ENCODE measurements at places on chromosomes 2 and 18. TPM values are rescaled to one million over a fixed set of nuclear protein-coding genes. Genes with fewer than 3 reads are reported as not detected.
A peak's percentile ranks its signal among the peaks of the same experiment; 100 is the strongest.

The OR6B2 gene
- not detected for polyA plus RNA-seq

The ANKRD36 gene
- 15.4 TPM for polyA plus RNA-seq

The SPEG gene
- 6.5 TPM for polyA plus RNA-seq

The TBR1 gene
- polyA plus RNA-seq: not detected

The FAM237A gene
- polyA plus RNA-seq: not detected

The LRATD1 gene
- polyA plus RNA-seq: 3.7 TPM

The NTSR2 gene
- polyA plus RNA-seq: not detected

The AFG3L2 gene
- polyA plus RNA-seq: 80.5 TPM

The ALPI gene
- not detected for polyA plus RNA-seq

The EPHA4 gene
- not detected for polyA plus RNA-seq

DNA sequence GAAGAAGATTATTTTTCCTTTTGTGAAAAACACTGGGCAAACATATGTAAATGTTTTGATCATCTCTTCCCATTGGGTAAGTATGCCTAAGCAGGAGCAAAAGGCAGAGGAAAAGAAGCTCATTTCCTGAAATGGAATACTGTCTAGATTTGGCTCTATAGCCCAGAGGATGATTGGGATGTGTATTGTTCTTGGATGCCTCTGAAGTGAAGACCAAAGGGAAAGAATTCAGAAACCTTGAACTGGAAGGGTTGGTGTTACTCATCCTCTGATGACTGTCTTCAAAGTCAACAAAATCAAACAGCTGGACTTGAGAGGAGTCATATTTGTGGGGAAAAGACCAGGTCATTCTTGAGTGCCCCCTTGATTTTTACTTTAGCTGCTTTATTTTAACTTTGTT lies 112.6 kb upstream of the NT5C1B start:
- no peak for DNase-seq
- H3K4me1 ChIP-seq: no peaks in the 10 kb centered on the region
- H3K36me3 ChIP-seq: no peaks in the 10 kb centered on the region
- no peaks in the 10 kb centered on the region for H3K27me3 ChIP-seq

DNA sequence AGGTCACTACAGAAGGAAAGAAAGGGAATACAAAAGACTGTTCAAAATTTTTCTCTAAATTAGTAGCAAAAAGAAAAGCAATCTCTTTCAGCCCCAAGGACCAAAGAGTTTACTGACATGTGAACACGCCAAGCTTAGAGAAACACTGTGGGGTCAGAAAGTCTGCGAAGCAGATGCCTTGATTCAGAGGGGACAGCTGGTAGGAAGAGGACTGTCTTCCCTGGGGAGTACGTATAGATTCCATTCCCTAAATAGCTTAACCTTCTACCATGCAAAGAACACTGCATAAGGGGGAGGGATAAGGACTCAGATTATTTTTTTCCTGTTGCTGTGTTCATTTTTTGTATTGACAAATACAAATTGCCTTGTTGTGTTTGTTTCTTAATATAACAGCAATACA lies 96.1 kb downstream of the IRS1 start:
- H3K4me3 ChIP-seq: no peak overlapping the region
- no peaks in the 10 kb centered on the region for H3K36me3 ChIP-seq
- no peak for DNase-seq

- no peaks in the 10 kb centered on the region for H3K36me3 ChIP-seq
- no peak overlapping the region for H3K27ac ChIP-seq
- no peaks in the 10 kb centered on the region for H3K4me1 ChIP-seq
- H3K4me3 ChIP-seq: no peak overlapping the region
- no peaks in the 10 kb centered on the region for H3K27me3 ChIP-seq
- no peak for DNase-seq
Measured at GRCh38 chr18:25121442-25121841, 230.5 kb downstream of the ZNF521 start.

DNA sequence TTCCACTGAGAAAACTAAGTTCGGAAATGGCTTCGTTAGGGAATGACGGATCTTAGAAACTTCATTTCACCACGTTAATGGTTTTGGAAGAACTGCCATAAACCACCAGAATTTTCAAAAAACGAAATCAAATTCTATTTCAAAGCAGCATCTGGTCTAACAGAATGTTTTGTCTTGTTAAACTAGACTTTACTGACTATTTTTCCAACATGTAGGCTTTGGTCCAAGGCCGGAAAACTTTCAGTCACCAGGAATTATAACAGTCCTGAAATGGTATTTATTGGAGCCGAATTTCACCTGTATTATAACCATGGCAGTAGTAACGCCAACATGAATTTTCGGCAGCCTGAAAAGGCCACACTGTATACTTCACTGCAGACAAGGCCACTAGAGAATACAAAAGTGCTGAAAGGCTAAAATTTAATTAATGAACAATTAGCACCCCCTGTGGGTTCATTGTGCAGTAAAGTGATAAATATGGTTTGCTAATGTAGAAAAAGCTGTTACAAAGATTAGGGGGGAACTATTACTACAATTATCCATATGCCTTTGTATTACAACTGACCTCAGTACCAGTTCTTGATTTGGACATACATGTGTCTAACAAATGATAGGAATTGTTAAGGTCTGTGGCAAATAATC lies 116.4 kb downstream of the ZNF521 start:
- H3K27ac ChIP-seq: no peak overlapping the region
- no peaks in the 10 kb centered on the region for H3K36me3 ChIP-seq
- H3K27me3 ChIP-seq: no peaks in the 10 kb centered on the region

- H3K27me3 ChIP-seq: no peaks in the 10 kb centered on the region
- no peak overlapping the region for H3K27ac ChIP-seq
- H3K4me3 ChIP-seq: no peak overlapping the region
- no peaks in the 10 kb centered on the region for H3K4me1 ChIP-seq
- peak; percentile 28 for DNase-seq
- H3K36me3 ChIP-seq: no peaks in the 10 kb centered on the region
Measured at GRCh38 chr2:57497489-57498096, 549.0 kb upstream of the VRK2 start.

GRCh38 chr2:61045999-61046398 lies 19.7 kb upstream of the SANBR start:
- DNase-seq: no peak
- H3K27me3 ChIP-seq: no peaks in the 10 kb centered on the region
- peaks cover 46% of the 10 kb centered on the region for H3K36me3 ChIP-seq
- H3K4me3 ChIP-seq: no peak overlapping the region
- no peak overlapping the region for H3K27ac ChIP-seq
- no peaks in the 10 kb centered on the region for H3K4me1 ChIP-seq

- peaks cover 4% of the 10 kb centered on the region for H3K27me3 ChIP-seq
- H3K36me3 ChIP-seq: no peaks in the 10 kb centered on the region
- H3K4me1 ChIP-seq: no peaks in the 10 kb centered on the region
- H3K27ac ChIP-seq: no peak overlapping the region
- DNase-seq: peak; percentile 10
- H3K4me3 ChIP-seq: no peak overlapping the region
Measured at GRCh38 chr2:47984041-47984440, 77.7 kb upstream of the FBXO11 start.

DNA sequence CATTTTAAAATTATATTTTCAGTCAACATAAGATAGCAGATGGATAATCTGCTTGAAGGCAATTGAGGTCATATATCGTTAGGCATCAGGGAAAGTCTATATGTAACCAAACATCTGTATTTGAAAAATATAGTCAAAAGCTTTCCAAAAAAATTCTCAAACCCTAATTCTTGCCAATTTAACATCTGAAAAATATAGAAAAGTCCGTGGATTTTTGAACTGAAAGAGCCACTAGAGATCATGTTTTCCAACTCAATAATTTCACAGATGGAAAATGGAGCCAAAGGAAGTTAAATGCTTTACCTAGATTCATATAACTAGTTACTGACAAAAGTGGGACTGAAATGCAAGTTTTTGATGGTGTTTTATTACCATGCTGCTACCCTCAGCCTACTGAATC lies 185.1 kb upstream of the ZNF804A start:
- H3K27me3 ChIP-seq: no peaks in the 10 kb centered on the region
- H3K4me3 ChIP-seq: no peak overlapping the region
- no peaks in the 10 kb centered on the region for H3K4me1 ChIP-seq
- no peak overlapping the region for H3K27ac ChIP-seq

DNA sequence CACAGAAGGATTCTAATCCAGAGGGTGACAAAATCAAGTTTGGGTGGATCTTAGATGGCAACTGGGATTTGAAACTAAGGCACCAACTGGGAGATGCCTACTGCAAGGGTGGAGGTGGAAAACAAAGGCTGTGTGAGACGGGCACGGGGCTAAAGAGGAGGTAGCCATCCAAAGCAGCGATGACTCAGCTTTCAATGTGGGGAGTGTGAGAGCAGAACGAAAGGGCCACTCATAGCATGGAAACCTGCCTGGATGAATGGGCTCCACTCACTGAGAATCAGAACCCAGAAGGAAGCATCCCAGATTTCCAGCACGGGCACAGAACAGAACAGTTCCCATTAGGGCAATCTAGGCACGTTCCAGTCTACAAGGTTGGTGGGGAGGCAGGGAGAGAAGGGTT lies 159.5 kb downstream of the COL4A4 start:
- H3K4me3 ChIP-seq: no peak overlapping the region
- no peak for DNase-seq
- peaks cover 4% of the 10 kb centered on the region for H3K27me3 ChIP-seq
- H3K27ac ChIP-seq: no peak overlapping the region

GRCh38 chr2:143152637-143153036 lies 23.4 kb downstream of the ARHGAP15 start:
- H3K27ac ChIP-seq: no peak overlapping the region
- no peaks in the 10 kb centered on the region for H3K27me3 ChIP-seq
- H3K36me3 ChIP-seq: no peaks in the 10 kb centered on the region
- H3K4me3 ChIP-seq: no peak overlapping the region
- no peaks in the 10 kb centered on the region for H3K4me1 ChIP-seq

GRCh38 chr2:109398366-109399015 lies 215.3 kb downstream of the SEPTIN10 start:
- DNase-seq: no peak
- no peaks in the 10 kb centered on the region for H3K4me1 ChIP-seq
- H3K27me3 ChIP-seq: peaks cover 3% of the 10 kb centered on the region
- no peaks in the 10 kb centered on the region for H3K36me3 ChIP-seq
- no peak overlapping the region for H3K4me3 ChIP-seq
- no peak overlapping the region for H3K27ac ChIP-seq

DNA sequence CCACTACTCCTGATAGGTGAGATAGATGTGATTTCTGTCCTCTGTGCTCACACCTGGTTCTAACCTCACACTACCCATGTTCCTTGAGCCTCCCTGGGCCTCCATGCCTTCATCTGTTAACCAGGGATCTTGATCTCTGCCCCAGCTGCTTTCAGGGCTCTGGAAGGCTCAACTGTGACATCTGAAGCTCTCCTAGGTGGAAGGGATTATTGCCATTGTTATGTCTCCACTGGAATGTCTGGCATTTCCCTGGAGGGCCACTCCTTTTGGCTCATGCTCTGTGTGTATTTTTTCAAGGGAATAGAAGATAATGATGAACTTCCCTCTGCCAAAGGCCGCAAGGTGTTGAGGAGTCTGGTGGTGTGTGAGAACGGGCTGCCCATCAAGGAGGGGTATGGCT lies 41.2 kb downstream of the PCARE start:
- no peak for DNase-seq
- H3K36me3 ChIP-seq: no peaks in the 10 kb centered on the region
- peaks cover 26% of the 10 kb centered on the region for H3K27me3 ChIP-seq
- H3K4me1 ChIP-seq: no peaks in the 10 kb centered on the region
- no peak overlapping the region for H3K27ac ChIP-seq
- H3K4me3 ChIP-seq: no peak overlapping the region

GRCh38 chr2:172082944-172083627 lies 2.2 kb upstream of the DLX1 start:
- no peak overlapping the region for H3K27ac ChIP-seq
- H3K4me1 ChIP-seq: peaks cover 7% of the 10 kb centered on the region
- no peak overlapping the region for H3K4me3 ChIP-seq
- no peak for DNase-seq
- H3K27me3 ChIP-seq: no peaks in the 10 kb centered on the region

GRCh38 chr2:61928826-61929461 lies 23.5 kb downstream of the COMMD1 start:
- H3K4me3 ChIP-seq: no peak overlapping the region
- H3K4me1 ChIP-seq: peaks cover 13% of the 10 kb centered on the region
- no peaks in the 10 kb centered on the region for H3K27me3 ChIP-seq
- no peak for DNase-seq
- no peaks in the 10 kb centered on the region for H3K36me3 ChIP-seq
- no peak overlapping the region for H3K27ac ChIP-seq

GRCh38 chr2:166897666-166898065 lies 9.4 kb downstream of the XIRP2 start:
- H3K4me3 ChIP-seq: no peak overlapping the region
- H3K4me1 ChIP-seq: no peaks in the 10 kb centered on the region
- H3K27me3 ChIP-seq: no peaks in the 10 kb centered on the region
- no peaks in the 10 kb centered on the region for H3K36me3 ChIP-seq

DNA sequence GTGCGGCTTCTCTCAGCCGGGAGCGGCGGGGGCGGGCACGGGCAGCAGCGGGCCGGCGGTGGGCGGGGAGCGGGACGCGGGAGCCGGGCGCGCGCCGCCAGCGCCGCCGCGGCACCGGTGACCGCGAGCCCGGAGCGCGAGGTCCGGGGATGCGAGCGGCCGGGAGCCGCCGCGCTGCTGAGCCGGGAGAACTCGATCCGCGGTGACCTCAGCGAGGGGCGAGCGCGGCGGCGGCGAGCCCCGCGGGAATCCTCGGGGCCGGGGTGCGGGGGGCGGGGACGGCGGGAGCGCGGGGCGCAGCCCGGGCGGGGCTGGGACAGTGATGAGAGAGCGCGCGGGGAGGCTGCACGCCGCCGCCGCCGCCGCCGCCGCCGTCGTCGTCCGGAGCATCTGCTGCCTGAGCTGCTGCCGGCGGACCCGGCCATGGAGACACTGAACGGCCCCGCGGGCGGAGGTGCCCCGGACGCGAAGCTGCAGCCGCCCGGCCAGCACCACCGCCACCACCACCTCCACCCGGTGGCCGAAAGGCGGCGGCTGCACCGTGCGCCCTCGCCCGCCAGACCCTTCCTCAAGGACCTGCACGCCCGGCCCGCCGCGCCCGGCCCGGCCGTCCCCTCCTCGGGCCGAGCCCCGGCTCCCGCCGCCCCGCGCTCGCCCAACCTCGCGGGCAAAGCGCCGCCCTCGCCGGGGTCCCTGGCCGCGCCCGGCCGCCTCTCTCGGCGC lies at the start of gene MTCL1:
Gene MTCL1 (plus strand): TSS at position 319 of the 723 bp plus-strand sequence. CDS start 105 bp downstream, at position 424.
- DNase-seq: no peak
- H3K4me1 ChIP-seq: peaks cover 8% of the 10 kb centered on the region
- peak within 1 kb of the TSS; percentile 34 for H3K27ac ChIP-seq
- no peaks in the 10 kb centered on the region for H3K36me3 ChIP-seq
- peak within 1 kb of the TSS; percentile 52 for H3K4me3 ChIP-seq

DNA sequence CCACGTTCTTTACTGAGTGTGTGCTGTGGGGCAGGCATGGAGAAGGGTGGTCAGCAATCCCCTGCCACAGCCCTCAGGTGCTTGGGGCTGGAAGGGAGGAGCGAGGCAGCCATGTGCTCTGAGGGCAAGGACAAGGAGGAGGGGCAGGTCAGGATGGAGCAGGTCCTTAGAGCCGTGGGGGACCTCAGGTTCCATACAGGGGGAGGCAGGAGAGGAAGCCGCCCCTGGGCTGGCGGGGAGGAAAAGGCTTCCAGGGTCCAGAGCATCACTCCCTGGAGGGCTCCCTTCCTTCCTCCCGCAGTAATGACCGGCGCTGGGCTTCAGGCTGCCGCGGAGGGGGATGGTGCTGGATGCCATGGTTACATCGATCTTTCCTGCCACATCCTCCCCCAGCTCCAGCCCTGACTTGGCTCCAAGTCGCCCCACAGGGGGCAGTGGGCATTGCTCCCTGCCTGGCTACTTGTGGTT lies 6.6 kb downstream of the GAREM2 start:
- peaks cover 6% of the 10 kb centered on the region for H3K4me1 ChIP-seq
- no peaks in the 10 kb centered on the region for H3K27me3 ChIP-seq
- no peak overlapping the region for H3K27ac ChIP-seq

Data from K562 (cell line).